ENCODE measurements at places on chromosomes 1 and 21.

GRCh38 chr1:231023150-231023549 lies 16.9 kb downstream of the FAM89A start:
- no peak for DNase-seq

DNA sequence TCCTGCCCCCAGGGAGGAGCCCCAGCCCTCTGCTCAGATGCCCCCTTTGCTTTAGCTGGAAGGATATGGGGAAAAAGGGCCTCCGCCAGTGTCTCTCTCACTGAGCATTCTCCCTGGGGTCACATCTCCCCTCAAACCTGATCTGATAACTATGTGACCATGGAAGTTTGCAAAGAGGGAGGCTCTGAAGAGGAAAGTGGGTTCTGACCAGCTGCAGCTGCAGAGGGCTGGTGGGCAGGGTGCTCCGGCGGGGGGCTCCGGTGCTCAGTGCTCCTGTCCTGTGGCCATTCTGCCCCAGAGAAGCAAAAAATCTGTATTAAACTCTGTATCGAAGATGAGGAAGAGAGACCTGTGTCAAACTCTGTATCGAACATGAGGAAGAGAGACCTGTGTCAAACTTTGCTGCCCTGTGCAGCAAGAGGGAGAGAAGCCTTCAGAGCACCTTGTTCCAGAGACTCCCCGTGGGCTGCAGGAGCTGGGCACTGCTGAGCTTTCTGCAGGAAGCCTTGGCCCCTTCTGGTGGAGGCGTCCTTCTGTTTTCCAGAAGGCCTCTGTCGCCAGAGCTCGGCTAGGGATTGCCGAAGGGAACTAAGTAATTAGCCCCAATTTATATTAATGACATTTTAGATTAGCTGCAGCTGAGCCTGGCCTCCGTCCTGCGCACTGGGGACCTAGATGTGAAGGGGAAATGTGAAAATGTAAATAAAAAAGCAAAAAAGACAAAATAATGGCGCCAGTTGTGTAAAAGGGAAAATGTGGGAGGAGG lies 186.2 kb upstream of the C1orf174 start:
- no peak for DNase-seq

DNA sequence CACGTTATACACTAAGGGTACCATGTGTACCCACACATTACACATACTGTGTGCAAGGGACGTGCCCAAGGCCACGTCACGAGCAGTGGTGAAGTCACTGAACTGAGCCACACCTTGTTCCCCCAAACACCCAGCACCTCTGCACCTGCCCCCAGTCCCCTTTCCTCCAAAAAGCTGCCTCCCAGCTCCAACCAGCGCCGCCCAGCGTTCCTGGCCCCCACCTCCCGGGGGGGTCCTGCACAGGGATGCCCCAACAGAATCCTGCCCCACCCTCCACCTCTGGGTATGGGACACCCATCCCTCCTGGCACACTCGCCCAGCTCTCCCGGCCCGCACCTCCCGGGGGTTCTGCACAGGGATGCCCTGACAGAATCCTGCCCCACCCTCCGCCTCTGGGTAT lies 54.1 kb downstream of the CHD5 start:
- DNase-seq = no peak

GRCh38 chr21:41092312-41092711 lies 75.6 kb upstream of the BACE2 start:
- no peak for DNase-seq
